ENCODE measurements at places on chromosomes 12 and 14.

- DNase-seq = no peak
Observed at GRCh38 chr12:131017477-131017991, 63.8 kb downstream of the ADGRD1 start.

GRCh38 chr12:25797386-25797785, 161.1 kb upstream of the RASSF8 start:
- DNase-seq = no peak

DNA sequence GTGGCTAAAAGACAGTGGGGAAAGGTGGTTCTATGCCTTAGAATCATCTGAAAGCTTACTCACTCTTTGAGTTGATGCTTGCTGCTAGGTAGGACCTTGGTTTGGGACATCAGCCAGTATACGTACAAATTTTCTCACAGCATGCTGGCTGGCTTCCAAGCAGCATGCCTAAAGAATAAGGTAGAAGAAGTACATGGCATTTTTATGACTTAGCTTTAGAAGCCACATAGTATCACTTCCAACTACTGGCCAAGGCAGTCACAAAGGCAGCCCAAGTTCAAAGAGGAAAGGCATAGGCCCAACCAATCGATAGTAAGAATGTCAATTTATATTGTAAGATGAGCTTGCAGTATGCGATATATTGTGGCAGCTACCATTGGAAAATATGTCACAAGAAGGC, 284.2 kb upstream of the CAND1 start:
- no peak for DNase-seq

DNA sequence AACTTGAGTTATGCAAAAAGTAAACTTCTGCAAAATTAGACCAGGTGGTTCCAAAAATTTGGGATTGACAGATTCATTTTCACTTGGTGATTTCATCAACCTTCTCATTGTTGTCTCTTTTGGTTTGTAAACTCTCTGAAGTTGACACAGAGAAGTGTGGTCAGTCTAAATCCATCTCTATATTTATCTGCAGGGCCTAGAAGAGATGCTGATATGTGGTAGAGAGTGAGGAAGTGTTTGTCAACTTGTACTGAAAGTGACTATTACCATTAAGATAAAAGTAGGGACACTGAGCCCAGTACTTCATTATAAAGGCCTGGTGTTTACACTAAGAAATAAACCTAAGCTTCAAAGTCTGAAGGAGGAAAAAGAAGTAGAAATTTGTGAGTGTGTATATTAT, 73.7 kb downstream of the RMST start:
- no peak for DNase-seq

DNA sequence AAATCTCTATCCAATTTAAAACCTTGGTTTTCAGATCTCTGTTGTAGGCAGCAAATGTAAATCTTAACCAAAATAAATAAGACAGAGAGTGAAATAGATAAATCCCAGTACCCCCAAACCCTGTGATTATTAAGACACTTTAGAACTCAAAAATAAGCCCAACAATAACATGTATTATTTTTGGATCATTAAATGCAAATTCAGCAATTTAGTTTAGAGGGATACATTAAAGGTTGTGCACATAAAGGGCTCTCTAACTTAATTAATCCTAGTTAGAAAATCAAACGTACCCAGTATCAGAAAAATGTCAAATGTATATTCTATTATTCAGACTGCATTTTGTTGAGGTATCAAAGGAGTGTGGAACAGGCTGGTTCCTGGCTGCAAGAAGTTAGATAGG, 416.8 kb downstream of the SLC16A7 start:
- DNase-seq = no peak

GRCh38 chr14:31876741-31877140, 200.4 kb upstream of the ARHGAP5 start:
- no peak for DNase-seq
